ENCODE measurements at places on chromosomes 2 and 18. TPM values are rescaled to one million over a fixed set of nuclear protein-coding genes. Genes with fewer than 3 reads are reported as not detected.

DNA sequence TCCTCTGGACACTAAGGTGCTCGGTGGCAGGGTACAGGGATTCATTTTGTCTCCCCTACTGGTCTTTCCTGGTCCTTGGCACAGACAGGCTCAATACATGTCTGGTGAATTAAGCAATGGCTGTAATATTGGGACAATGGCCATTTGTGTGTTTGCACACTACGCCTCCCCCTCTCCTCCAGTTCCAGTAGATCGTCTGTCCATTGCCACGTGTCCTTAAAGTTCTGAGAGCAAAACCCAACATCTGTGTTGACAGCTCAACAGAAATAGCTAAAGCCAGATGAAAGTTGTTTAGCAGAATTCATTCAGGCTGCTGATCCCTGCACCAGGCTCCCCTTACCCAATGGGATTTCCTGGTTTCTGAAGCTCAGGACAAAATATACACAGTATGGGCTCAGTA is 9.0 kb upstream of the FABP1 start:
- no peak for DNase-seq

GRCh38 chr2:161905389-161906046 is 168.5 kb downstream of the DPP4 start:
- peak; percentile 72 for DNase-seq

The TNFAIP6 gene
- 0.42 TPM for total RNA-seq

The SKOR2 gene
- not detected for total RNA-seq
